B cell (primary cell): ENCODE measurements at places on chromosomes 2 and 18.

DNA sequence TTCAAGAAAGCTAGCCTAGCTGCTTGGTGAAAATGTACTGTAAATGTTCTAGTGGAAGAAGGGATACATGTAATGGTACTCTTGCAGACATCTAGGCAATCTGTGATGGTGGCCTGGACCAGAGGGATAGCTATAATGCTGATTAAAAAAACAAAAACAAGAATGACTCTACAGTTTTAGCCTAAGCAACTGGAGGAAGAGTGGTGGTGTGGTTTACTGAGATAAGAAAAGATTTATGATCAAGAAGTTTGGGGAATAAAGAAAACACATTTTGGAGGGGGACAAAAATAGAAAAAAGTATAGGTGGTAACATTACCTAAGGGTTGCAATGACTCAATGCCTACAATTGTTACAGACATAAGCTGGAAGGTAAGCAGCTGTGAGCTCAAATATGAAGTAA lies 1080.7 kb upstream of the CELF4 start:
- H3K36me3 ChIP-seq, result no peaks in the 10 kb centered on the region
- no peak overlapping the region for H3K4me3 ChIP-seq
- H3K4me1 ChIP-seq, result no peaks in the 10 kb centered on the region
- DNase-seq, result no peak
- H3K27ac ChIP-seq, result no peak overlapping the region
- H3K27me3 ChIP-seq, result no peaks in the 10 kb centered on the region

DNA sequence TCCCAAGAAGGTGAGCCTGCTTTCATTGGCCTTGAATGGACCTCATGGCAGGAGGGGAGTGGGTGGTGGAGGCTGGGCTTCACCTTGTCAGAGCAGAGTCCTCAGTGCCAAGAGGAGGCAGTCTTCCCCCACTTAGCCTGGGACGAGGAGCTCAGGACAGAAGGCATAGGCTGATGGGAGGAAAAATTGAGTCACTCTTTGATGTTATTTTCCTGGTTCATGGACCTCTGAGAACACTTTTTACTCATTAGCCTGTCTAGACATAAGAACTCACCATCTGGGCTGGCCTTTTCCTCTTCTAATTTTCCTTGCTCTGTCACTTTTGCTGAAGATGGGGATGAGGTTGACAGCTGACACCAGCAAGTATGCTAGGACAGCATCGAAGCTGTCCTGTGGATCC lies 225.7 kb upstream of the TNP1 start:
- DNase-seq, result no peak
- H3K27me3 ChIP-seq, result no peaks in the 10 kb centered on the region
- H3K4me1 ChIP-seq, result peaks cover 4% of the 10 kb centered on the region
- H3K36me3 ChIP-seq, result no peaks in the 10 kb centered on the region

GRCh38 chr18:4870177-4870773 lies 326.8 kb downstream of the AKAIN1 start:
- no peak overlapping the region for H3K27ac ChIP-seq
- no peaks in the 10 kb centered on the region for H3K36me3 ChIP-seq
- DNase-seq, result no peak

GRCh38 chr2:45241061-45241561 lies 231.9 kb upstream of the SIX2 start:
- H3K4me1 ChIP-seq, result no peaks in the 10 kb centered on the region
- peaks cover 2% of the 10 kb centered on the region for H3K27me3 ChIP-seq
- no peak for DNase-seq
- H3K4me3 ChIP-seq, result no peak overlapping the region
- H3K27ac ChIP-seq, result no peak overlapping the region
- H3K36me3 ChIP-seq, result no peaks in the 10 kb centered on the region

GRCh38 chr2:134815741-134816140 lies 22.7 kb upstream of the ACMSD start:
- H3K36me3 ChIP-seq, result no peaks in the 10 kb centered on the region
- peaks cover 3% of the 10 kb centered on the region for H3K27me3 ChIP-seq
- H3K27ac ChIP-seq, result no peak overlapping the region
- DNase-seq, result no peak
- H3K4me1 ChIP-seq, result no peaks in the 10 kb centered on the region
- H3K4me3 ChIP-seq, result no peak overlapping the region

DNA sequence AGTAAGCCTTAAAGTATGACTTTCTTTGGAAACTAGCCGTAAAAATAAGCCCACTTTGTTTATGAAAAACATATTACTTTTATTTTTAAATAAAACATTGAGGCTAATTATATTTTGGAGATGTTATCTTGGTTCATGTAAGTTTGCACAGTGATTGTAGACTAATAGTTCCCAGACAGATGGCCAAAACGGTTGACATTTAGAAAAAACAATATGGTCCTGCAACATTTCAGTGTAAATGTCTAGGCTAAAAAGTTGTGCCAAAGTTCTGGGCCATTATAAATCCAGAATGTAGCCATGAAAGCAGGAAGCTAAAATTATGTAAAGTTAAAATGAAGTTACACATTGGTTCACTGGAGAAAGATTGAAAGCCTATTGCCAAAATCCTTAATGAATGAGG lies 43.6 kb downstream of the SLC5A7 start:
- no peak overlapping the region for H3K27ac ChIP-seq
- no peak for DNase-seq
- H3K4me3 ChIP-seq, result no peak overlapping the region

DNA sequence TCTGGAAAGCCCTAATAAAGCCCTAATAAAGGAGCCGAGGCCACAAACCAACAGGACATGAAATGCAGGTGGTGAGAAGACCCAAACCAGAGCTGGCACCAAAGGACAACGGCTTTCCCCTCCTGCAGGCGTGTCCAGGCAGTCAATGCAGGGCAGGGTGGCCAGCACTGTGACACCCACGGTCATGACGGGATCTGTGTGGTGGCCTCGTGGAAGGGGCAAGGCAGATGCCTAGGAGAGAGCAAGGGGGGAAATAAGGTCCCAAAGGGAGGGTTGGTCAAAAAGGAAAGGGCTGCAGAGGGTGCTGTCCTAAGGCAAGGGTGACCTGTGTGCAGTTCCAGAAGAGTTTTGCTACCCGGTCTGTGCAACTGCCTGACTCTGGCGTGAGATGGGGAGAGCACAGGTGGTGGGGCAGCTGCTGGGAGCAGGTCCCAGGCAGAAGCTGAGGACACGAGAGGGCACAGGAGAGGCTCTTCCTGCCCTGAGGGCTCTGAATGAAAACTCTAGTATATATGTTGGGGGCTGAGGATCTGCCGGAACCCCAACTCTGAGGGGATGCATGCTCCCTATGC lies 156.7 kb downstream of the TPO start:
- H3K36me3 ChIP-seq, result no peaks in the 10 kb centered on the region
- H3K4me3 ChIP-seq, result no peak overlapping the region
- no peaks in the 10 kb centered on the region for H3K4me1 ChIP-seq
- H3K27me3 ChIP-seq, result peaks cover 2% of the 10 kb centered on the region

- no peak overlapping the region for H3K4me3 ChIP-seq
- H3K4me1 ChIP-seq, result peaks cover 30% of the 10 kb centered on the region
- H3K27ac ChIP-seq, result peak overlapping the region; percentile 89
- peak; percentile 77 for DNase-seq
- no peaks in the 10 kb centered on the region for H3K27me3 ChIP-seq
Observed at GRCh38 chr18:56235071-56235470, 403.3 kb downstream of the TXNL1 start.

DNA sequence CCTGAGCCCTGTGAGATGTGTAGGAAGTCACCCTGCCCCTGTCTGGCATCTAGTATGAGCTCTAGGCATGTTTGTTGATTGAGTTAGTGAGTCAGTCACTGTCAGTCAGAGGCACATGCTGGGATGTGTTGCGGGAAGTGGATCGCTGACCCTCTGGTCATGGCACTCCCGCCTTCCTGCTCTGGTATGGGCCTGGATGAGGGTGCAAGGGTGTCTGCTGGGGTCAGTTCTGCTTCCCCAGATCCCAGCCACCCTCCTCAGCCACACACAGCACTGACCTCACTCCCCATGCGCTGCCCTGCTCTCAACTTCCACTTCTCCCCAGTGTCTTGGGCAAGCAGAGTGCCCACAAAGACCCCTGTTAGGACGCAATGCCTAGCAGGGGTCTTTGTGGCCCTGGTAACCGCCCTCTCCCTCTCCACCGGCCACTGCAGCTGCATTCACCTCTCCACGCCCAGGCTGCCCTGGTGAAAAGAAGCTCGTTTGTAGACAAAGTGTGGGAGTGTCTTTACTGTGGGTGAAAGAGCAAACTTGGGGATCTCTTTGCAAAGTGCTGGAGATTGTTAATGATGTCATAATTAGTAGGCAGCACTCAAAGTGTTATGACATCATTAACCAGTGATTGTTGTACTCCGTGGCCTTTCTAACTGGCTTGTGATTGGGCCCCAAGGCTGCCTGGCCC lies 252.1 kb downstream of the LDLRAD4 start:
- no peak overlapping the region for H3K4me3 ChIP-seq
- no peak for DNase-seq
- no peak overlapping the region for H3K27ac ChIP-seq
- no peaks in the 10 kb centered on the region for H3K27me3 ChIP-seq

GRCh38 chr18:22694954-22695353 lies 238.2 kb upstream of the RBBP8 start:
- no peaks in the 10 kb centered on the region for H3K27me3 ChIP-seq
- no peak for DNase-seq
- H3K27ac ChIP-seq, result no peak overlapping the region
- H3K4me1 ChIP-seq, result no peaks in the 10 kb centered on the region
- H3K36me3 ChIP-seq, result no peaks in the 10 kb centered on the region

DNA sequence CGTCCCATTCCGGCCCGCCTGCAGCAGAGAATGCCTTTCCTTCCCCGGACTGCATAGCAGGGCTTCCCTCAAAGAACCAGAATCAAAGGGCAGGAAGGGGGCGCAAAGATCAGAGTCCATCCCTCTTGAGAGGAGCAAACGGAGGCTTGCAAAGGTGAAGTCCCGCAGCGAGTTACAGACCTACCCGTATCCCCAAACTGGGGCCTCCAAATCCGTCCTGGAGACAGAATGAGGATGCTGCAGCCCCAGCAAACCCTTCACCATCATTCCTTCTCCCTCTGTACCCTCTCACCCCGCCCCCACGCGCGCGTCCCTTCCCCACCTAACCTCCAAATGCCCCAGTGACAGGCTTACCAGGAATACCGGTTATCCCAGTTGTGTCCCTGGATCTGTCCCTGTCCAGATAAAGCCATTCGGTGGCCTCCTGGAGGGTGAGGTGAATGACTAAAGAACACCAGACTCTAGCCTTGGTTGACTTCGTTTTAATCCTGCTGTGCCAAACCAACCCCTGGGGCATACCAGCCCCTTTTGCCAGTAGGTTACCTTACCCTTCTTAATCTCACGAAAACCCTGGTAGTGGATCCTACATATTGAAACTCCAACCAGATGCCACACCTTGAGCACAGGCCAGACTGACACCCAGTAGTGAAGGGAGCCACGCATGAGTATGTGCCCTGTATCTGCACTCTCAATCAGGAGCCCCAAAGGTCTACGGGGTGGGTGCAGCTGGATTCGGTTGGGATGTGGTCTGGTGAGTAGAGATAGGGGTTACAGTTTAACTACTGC lies 961 bp upstream of the SLC40A1 start:
- peak overlapping the region; percentile 43 for H3K4me3 ChIP-seq
- H3K4me1 ChIP-seq, result peaks cover 15% of the 10 kb centered on the region
- no peak overlapping the region for H3K27ac ChIP-seq

DNA sequence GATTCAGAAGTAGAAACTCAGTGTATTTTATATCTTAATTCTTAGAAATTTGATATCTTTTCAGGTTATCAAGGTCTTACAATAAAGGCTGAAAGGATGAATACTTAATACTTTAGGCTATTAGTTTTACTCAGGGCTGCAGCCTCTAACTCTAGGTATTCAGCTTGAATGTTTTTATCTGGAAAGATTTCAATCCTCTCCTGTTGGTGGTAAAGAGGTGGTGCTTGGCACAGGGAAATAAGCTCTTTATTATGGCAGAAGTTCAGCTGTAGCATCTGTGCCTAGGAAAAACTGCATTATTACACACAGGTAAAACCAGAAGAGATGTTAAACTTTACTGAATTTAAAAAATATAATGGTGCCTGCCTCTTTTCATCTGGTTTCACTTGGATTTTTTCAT lies 11.1 kb downstream of the ACVR2A start:
- no peaks in the 10 kb centered on the region for H3K36me3 ChIP-seq
- DNase-seq, result no peak
- H3K4me3 ChIP-seq, result no peak overlapping the region
- H3K27me3 ChIP-seq, result no peaks in the 10 kb centered on the region
- no peaks in the 10 kb centered on the region for H3K4me1 ChIP-seq
- no peak overlapping the region for H3K27ac ChIP-seq

- no peak overlapping the region for H3K4me3 ChIP-seq
- no peak overlapping the region for H3K27ac ChIP-seq
- no peaks in the 10 kb centered on the region for H3K36me3 ChIP-seq
- no peak for DNase-seq
- no peaks in the 10 kb centered on the region for H3K27me3 ChIP-seq
- no peaks in the 10 kb centered on the region for H3K4me1 ChIP-seq
Observed at GRCh38 chr2:53569957-53570727, 197.5 kb upstream of the CHAC2 start.

DNA sequence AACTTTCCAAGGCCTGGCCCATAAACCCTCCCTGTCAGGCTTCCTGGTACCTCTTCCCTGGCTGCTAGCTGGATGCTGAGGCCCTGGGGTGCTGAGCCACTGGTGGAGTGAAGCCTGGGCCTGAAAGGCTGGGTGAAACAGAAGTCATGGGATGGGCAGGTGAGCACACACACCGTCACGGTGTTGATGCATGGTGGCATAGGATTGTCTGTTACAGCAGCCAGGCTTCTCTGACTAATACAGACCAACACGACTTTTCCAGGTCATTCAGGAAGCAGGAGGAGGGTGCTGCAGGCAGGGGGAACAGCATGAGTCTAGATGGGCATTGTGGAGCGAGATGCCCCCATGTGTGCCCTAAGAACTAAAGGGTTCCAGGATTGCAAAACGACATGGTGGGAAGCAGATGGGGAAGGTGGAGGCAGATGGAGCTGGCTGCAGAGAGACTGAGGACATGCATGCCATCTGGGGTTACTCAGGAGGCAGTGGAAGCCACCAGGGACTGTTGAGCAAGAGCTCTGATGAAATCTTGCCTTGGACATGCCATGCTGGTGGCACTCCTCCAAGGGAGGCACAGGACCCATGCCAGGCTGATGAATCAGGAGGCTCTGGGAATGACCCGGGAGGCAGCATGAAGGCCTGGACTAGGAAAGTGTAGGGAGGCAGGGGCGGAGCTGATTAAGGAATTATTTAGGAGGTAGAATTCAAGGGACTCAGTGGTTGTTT lies 480.9 kb downstream of the TSN start:
- no peaks in the 10 kb centered on the region for H3K36me3 ChIP-seq
- H3K4me3 ChIP-seq, result no peak overlapping the region
- H3K4me1 ChIP-seq, result no peaks in the 10 kb centered on the region
- H3K27me3 ChIP-seq, result no peaks in the 10 kb centered on the region
- no peak overlapping the region for H3K27ac ChIP-seq

GRCh38 chr2:106624787-106625380 lies 137.7 kb downstream of the CD8B2 start:
- H3K4me1 ChIP-seq, result no peaks in the 10 kb centered on the region
- no peak overlapping the region for H3K27ac ChIP-seq
- no peaks in the 10 kb centered on the region for H3K36me3 ChIP-seq
- DNase-seq, result no peak
